Esophagus squamous epithelium (tissue), 5 donors: ENCODE measurements at places on chromosomes 1 and 21.

- no peak for DNase-seq
These were observed 173.9 kb downstream of the HHIPL2 start for GRCh38 chr1:222373831-222374602.

DNA sequence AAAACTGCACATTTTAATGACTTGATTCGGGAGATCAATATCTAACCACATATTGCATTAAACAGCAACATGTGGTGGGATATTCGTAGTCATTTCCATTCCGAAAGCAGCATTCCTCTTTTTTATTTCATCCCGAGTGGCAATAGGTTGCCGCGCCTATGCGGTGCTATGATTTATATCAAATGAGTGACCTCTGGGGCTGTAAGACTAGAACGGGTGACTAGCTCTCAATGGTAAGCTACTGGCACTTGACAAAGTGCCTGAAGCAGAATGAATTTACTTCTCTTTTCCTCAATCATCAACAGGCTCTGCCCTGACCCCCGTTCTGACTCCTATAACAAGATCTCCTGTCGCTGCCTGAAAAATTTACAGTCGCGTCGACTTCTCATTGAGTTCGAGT is 162.3 kb downstream of the ZNF281 start:
- DNase-seq, result no peak

DNA sequence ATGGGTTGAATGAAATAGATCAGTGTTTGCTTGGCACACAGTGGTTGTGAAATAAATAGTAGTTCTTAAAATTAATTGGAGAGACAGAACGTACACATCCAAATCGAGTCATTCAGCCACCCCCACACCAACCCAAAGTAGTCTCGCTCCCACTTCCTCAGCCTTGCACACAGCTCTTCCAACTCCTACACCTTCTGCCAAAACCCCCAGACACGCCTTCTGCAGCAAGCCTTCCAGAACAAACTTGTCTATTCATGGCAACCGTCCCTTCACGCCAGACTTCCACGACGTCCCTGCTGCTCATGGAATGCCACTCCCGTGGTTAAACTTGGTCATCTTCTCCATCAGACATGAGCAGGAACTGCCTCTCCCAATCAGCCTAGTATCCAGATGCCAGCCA is 37.5 kb upstream of the RD3 start:
- DNase-seq, result no peak

GRCh38 chr1:154807048-154807591 is 63.0 kb downstream of the KCNN3 start:
- DNase-seq, result no peak

- DNase-seq, result no peak
These were observed 79.3 kb upstream of the ATF3 start for GRCh38 chr1:212529211-212529741.

- DNase-seq, result no peak
These were observed 20.1 kb downstream of the PLCH2 start for GRCh38 chr1:2496087-2496622.

GRCh38 chr1:205453466-205453865 is 2.4 kb downstream of the BLACAT1 start:
- no peak for DNase-seq

DNA sequence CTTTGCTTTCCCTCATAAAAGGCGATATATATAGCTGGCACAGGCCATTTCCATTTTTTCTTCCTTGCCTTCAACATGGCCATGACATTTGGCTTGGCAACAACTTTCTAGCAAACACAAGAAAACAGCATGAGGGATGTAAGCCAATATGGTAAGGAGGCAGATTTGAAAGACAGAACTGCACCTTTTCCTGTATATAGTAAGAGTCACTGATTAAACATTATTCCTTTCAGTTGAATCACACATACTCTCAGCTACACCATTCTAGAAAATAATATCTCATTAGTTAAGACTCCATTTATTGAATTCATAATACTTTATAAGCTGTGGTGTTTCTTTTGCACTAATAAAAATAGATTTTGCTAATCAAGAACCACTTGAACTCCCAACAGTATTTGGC is 9.5 kb downstream of the SIKE1 start:
- no peak for DNase-seq

DNA sequence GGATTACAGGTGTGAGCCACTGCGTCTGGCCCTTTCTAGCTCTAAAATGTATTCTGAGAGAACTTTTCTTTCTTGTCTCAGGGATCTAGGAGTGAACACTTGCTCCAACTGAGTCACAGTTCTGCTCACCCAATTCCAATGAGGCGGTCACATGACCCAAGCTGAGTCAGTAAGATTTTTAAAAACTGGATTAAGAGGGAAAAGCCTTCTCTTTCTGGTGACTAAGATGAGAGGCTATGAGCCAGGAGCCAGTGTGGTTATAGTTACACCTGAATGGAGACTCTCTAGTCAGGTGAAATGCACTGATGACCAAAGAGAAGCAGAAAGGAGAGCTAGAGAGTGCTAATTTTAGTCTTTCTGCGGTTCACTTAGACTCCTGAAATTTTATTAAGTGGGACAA is 9.5 kb upstream of the DEPDC1 start:
- no peak for DNase-seq

DNA sequence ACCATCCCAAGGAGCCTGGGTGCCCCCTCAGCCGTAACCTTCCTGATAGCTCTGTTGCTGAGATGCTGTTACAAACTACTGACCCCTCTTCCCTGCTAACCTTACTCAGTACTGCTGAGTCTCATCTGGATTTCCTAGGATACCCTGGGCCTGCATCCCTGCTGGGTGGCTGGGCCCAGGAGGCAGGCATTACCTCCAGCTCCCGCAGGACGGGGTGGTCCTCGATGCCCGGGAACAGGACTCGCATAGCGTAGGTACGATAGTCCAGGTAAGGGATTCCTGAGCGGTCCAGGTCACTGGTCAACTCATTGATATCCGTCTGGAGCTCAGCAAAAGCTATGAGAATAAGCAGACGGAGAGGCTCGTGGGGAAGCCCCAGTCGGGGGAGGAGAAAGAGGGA is 131.9 kb upstream of the CD34 start:
- DNase-seq, result no peak

- no peak for DNase-seq
These were observed 66.8 kb downstream of the ACBD6 start for GRCh38 chr1:180435566-180435965.

DNA sequence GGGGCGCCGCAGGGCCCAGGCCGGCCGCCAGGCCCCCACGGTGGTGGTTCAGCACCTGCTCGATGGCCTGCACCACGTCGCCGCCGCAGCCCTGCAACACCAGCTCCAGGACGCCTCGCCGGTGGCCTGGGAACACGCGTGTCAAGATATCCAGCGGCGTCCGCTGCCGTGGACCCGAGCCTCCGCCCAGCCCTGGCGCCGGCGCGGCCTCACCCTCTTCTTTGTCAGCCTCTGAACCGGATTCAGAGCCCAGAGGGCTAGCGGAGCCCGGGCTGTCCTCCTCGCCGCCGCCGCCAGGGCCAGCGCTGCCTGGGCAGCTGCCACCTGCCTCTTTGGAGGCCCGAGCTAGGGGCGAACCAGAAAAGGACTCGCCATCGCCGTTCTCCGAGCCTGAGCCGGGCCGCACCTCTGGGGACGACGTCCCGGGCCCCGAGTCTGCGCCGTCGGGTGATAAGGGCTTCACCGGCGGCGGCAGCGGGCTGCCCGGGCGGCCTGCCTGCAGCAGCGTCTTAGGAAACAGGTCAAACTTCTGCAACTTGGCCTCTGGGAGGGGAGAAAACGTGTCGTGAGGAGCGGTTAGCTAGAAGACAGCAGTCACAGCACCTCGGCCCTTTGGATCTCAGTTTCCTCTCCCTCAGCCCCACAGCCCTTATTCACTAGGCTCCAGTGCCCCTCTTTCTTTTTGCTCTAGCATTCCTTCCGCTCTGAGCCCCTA is 3.9 kb downstream of the DMRTA2 start:
- DNase-seq, result no peak

- DNase-seq, result no peak
These were observed 62.3 kb upstream of the ANGPTL1 start for GRCh38 chr1:178933105-178933561.

DNA sequence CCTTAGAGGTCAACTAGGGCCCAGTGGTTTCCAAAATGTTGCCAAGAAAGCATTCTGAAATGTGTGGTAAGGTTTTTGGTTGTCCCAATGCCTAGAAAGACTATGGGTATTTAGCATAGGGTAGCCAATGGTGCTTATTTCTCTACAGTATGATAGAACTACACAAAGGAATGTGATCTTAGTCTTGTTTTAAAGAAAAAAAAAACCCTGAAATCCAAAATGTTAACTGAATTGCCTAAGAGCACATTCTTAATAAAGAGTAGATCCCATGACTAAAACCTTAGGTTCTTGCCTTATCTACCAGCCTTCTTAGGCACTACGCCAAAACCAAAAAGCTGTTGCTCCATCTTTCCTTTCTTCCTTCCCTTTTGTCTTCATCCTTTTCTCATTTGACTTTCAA is 428.2 kb downstream of the MRPL39 start:
- no peak for DNase-seq

DNA sequence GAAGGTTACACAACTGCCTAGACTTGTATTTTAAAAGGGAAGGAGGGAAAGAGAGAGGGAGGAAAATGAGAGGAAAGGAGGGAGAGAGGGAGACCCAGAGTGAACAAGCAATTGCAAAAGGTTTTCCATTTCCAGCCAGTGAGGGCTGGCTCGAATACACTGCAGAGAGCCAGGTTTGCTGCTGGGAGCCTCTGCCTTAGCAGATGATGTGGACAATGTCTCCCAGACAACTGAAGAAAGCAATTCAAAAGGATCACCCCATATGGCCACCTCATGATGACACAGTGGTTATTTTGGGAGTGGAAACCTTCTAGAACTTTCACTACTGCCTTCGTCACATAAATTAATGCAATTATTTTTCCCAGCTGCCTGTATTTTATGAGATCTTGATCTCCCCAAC is 86.4 kb downstream of the BCAR3 start:
- DNase-seq, result no peak

DNA sequence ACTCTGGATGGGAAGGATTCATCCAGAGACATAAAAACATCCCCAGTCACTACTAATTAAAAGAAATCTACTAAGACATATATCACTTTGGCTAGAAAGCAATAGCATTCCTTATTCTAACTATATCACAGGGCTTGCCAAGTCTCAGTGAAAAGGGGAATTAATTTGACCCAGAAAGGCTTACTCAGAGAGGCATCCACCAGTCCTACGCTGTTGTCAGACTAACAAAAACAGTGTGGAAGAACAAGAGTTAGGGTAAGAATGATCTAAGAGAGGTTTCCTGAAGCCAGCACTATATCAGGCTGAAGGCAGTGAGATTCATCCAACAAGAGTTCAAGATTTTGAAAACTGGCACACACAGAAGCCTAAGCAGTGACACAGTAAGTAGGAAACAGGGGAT is 126.1 kb downstream of the GDAP2 start:
- DNase-seq, result no peak

GRCh38 chr21:34807146-34807880 is 138.5 kb downstream of the CLIC6 start:
- DNase-seq, result no peak

DNA sequence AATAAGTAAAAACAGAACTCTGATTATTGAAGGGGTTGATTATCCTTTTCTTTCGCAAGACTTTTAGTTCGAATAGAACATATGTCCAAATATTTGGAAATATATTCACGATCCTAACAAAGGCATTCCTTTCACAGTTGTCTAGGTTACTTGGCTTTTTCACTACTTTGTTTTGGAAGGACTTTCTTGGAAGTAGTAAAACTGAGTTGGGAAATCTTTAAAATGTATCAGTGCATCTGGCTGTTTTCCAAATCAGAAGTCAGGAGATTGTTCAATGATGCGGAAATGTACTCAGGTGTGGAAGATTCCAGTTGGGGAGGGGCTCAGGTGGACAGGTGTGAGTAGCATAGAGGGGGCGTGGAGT is 67.1 kb downstream of the SH3BGR start:
- DNase-seq, result no peak

DNA sequence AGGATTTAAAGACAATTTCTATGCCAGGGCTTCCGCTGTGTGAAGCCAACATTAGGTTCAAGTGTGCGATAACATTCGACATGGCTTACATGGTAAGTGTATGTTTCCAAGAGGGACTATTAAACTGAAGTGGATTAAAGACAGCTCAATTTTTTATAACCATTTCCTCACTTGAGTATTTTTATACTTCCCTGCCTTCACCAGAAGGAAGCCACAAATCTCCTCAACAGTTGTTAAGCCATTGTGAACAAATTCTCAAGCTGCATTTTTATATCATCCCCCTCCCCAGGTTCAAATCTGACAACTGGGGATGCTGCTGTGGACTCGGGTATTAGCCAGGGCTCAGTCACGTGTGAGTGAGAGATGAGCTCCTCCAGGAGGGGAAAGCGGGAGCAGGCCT is 116.3 kb downstream of the RHOU start:
- no peak for DNase-seq

DNA sequence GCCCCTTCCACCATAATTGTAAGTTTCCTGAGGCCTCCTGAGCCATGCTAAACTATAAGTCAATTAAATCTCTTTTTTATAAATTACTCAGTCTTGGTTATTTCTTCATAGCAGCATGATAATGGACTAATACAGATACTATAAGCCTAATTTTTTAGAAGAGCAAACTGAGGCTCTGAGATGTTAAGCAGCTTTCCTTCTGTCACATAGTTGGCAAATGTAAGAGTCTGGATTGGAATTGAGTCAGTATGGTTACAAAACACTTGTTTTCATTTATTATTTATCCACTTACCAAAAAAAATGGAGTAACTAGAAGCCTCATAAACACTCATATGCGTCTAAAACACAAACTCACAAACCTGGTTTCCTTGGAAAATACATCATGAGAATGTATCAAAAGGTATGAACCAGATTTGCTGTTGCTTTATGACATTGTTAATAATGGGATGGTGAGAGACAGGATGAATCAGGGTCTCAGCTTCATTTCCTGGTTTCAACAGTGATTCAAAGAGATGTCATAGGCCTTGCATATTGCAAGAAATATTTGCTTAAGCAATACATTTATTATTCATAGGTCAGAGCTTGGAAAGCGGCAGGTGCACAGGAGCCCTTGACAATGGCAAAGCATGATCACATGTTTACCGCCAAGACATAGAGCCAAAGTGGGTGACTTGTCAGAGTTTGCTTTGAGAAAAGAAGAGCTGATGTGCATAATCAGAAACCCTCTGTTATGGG is 221.5 kb downstream of the GRIK1 start:
- no peak for DNase-seq

DNA sequence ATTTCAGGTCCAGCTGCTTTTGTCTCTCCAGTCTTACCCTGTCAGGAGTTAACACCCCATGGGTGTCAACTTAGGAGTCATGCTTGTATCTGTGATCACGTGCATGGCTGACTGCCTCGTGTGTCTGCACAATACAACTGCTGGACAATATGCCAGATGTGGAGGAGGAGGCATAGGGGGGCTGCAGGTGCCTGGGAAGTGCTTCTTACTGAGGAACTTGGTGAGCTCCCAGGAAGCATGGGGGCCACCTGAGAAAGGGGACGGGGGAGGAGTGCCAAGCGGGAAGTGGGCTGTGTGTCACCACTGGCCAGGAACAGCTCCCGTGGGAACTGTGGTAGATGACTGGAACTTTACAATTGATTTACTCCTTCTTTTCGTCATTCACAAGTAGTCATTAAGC is 9.5 kb downstream of the RHEX start:
- no peak for DNase-seq
